ENCODE measurements at places on chromosomes 7 and 10. TPM values are rescaled to one million over a fixed set of nuclear protein-coding genes. Genes with fewer than 3 reads are reported as not detected.

OR2A25 gene
- total RNA-seq, result not detected

TYW1B gene
- total RNA-seq, result 7.2 TPM

MAD1L1 gene
- total RNA-seq, result 31.5 TPM

DNA sequence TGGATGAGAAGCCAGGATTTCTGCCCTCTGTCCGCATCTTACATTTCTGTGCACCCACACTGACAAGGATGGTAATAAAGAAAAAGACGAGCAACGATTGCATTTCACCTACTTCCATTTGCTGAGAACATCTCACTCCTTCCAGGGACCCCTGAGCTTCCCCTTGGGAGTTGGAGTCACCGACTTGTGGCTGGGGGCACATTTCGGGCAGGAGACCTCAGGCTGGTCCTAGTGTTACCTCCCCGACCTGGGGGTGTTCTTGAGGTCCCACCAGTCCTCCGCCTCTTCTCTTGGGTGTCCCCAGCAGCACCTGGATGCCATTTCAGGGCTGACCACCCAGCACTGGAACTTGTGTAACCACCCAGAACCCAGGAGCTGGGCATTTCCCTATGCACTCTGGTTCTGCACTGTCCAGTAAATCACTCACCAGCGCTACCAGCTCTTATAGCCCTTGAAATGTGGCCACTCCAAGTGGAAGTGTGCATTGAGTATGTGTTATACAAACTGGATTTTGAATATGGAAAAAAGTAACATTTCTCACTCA lies 84.9 kb downstream of the LANCL2 start:
- H3K27ac ChIP-seq, result no peak overlapping the region
- DNase-seq, result no peak
- H3K27me3 ChIP-seq, result no peaks in the 10 kb centered on the region
- no peaks in the 10 kb centered on the region for H3K36me3 ChIP-seq

DNA sequence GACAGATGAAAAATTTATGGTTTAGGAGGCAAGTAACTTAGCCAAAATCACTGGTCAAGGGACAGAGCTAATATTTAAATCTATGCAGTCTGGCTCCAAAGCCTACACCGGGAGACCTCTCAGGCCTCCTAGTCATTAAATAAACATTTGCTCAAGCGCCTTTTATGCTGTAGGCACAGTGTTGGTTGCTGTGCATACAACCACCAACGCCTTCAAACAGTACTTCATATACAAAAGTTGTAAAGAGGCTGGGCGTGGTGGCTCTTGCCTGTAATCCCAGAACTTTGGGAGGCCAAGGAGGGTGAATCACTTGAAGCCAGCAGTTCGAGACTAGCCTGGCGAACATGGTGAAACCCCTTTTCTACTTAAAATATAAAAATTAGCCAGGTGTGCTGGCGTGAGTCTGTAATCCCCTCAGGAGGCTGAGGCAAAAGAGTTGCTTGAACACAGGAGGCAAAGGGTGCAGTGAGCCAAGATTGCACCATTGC lies 159.8 kb downstream of the MAGI2 start:
- no peaks in the 10 kb centered on the region for H3K27me3 ChIP-seq
- no peak overlapping the region for H3K27ac ChIP-seq
- no peak overlapping the region for H3K4me3 ChIP-seq
- H3K4me1 ChIP-seq, result no peaks in the 10 kb centered on the region
- DNase-seq, result no peak
- 0 out of 2 replicates have a peak, but pooled peaks cover 2% of the 10 kb centered on the region for H3K36me3 ChIP-seq

- no peak overlapping the region for H3K4me3 ChIP-seq
- no peaks in the 10 kb centered on the region for H3K4me1 ChIP-seq
- DNase-seq, result no peak
- no peaks in the 10 kb centered on the region for H3K27me3 ChIP-seq
Observed at GRCh38 chr7:114243646-114244045, 171.0 kb upstream of the FOXP2 start.

DNA sequence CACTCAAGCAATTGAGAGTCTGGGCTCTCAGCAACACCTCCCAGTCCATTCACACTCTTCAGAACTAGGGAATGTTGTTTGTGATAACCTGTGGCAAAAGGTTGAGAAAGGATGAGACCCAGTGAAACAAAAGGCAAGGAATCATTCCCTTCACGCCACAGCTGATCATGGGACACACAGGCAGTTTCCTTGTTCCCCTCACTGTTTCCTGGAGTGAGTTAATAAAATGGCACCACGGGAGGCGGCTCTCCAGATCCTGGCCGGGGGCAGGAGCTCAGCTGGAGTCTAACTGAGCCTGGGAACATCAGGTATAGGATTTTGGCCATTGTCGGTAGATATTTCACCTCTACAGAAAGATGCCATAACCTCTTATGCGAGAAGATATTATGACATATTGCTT lies 107.3 kb upstream of the FAM171A1 start:
- H3K4me1 ChIP-seq, result no peaks in the 10 kb centered on the region
- no peak overlapping the region for H3K27ac ChIP-seq
- no peaks in the 10 kb centered on the region for H3K36me3 ChIP-seq

CAMK2B gene
- 0.84 TPM for total RNA-seq

DNA sequence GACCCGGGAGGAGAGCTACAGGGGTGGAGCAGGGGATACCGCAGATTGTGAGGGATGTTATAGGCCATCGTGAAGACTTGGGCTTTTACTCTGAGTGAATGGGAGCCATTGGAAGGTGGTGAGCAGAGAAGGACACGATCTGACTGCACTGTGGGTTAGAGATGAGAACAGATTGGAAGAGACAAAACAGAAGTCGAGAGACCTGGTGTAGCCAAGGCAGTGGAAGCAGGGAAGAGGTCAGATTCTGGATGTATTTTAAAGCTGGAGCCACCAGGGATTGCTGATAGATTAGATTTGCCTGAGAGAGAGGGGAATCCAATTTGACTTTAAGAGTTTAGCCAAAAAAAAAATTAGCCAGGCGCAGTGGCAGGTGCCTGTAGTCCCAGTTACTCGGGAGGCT lies 21.6 kb upstream of the EEPD1 start:
- DNase-seq, result no peak
- no peak overlapping the region for H3K27ac ChIP-seq
- H3K4me1 ChIP-seq, result no peaks in the 10 kb centered on the region
- peaks cover 2% of the 10 kb centered on the region for H3K27me3 ChIP-seq

BMPR1A gene
- 36.3 TPM for total RNA-seq

GRCh38 chr10:102196893-102197292 lies 29.2 kb upstream of the ELOVL3 start:
- H3K4me1 ChIP-seq, result peaks cover 32% of the 10 kb centered on the region
- DNase-seq, result peak; percentile 74
- H3K27ac ChIP-seq, result peak overlapping the region; percentile 62

- no peaks in the 10 kb centered on the region for H3K36me3 ChIP-seq
- no peak overlapping the region for H3K27ac ChIP-seq
- H3K27me3 ChIP-seq, result peaks cover 4% of the 10 kb centered on the region
Observed at GRCh38 chr10:78899996-78900714, 168.6 kb upstream of the ZMIZ1 start.

DNA sequence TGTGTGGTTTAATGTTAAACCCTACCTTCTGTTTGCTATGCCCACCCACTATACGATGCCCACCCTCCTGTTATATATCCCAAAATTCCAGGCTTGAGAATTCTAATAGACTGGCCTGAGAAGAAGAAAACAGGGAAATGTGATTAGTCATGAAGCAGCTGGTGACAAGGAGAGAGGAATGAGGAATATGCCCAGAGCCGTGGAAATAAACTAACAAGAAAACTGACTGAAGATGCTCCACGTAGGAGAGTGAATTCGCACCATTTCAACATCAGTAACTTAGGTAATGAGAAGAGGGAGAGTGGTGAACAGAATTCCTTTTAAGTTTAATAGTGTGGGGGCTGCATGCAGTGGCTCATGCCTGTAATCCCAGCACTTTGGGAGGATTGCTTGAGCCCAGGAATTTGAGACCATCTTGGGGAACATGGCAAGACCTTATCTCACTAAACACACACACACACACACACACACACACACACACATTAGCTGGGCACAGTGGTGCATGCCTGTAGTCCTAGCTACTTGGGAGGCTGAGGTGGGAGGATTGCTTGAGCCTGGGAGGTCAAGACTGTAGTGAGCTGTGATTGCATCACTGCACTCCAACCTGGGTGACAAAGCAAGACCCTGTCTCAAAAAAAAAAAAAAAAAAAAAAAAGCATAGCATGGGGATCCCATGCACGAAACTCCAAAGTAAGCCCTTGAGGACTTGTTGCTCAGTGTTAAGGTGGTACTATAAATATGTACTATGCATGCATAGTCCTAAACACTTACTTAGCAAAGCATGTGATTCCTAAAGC lies 16.1 kb upstream of the SYPL1 start:
- no peak for DNase-seq
- H3K36me3 ChIP-seq, result no peaks in the 10 kb centered on the region
- H3K4me1 ChIP-seq, result peaks cover 7% of the 10 kb centered on the region
- no peak overlapping the region for H3K4me3 ChIP-seq

SMARCD3 gene
- total RNA-seq, result 91.8 TPM

PTPRZ1 gene
- total RNA-seq, result under 0.01 TPM

PRPS1L1 gene
- not detected for total RNA-seq

KIAA1217 gene
- 30.6 TPM for total RNA-seq

GRCh38 chr10:51406581-51406980 lies 292.8 kb downstream of the CSTF2T start:
- DNase-seq, result no peak
- H3K27ac ChIP-seq, result no peak overlapping the region
- no peaks in the 10 kb centered on the region for H3K4me1 ChIP-seq
- no peak overlapping the region for H3K4me3 ChIP-seq
- H3K36me3 ChIP-seq, result no peaks in the 10 kb centered on the region
- H3K27me3 ChIP-seq, result no peaks in the 10 kb centered on the region

GRCh38 chr10:101653536-101653935 lies 41.4 kb downstream of the FBXW4 start:
- H3K4me1 ChIP-seq, result no peaks in the 10 kb centered on the region
- H3K27me3 ChIP-seq, result no peaks in the 10 kb centered on the region
- peaks cover 15% of the 10 kb centered on the region for H3K36me3 ChIP-seq
- no peak for DNase-seq

DNA sequence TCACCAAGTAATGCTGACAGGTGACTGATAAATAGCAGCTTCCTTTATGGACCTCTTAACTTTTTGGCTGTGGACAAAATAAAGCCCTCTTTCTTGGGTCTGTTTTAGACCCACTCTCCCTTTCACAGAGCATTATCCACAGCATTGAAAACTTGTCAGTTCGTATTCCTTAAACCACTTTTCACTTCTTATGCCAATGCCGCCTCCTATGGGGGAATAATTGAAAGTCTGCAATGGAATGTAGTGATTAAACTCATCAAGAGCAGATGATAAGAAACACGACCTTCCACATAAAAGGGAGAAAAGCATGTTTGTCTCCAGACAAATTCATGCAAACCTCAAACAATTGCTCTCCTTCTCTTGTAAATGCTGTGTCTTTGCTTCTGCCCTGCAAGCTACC lies 153.4 kb downstream of the SORCS1 start:
- no peaks in the 10 kb centered on the region for H3K27me3 ChIP-seq
- H3K4me1 ChIP-seq, result peaks cover 23% of the 10 kb centered on the region
- H3K36me3 ChIP-seq, result peaks cover 2% of the 10 kb centered on the region
- no peak for DNase-seq
- no peak overlapping the region for H3K27ac ChIP-seq
- H3K4me3 ChIP-seq, result no peak overlapping the region
